ELR (cell line): ENCODE measurements at places on chromosomes 11 and 22.

- no peak for DNase-seq
Observed at GRCh38 chr11:106939157-106939556, 79.1 kb downstream of the GUCY1A2 start.

DNA sequence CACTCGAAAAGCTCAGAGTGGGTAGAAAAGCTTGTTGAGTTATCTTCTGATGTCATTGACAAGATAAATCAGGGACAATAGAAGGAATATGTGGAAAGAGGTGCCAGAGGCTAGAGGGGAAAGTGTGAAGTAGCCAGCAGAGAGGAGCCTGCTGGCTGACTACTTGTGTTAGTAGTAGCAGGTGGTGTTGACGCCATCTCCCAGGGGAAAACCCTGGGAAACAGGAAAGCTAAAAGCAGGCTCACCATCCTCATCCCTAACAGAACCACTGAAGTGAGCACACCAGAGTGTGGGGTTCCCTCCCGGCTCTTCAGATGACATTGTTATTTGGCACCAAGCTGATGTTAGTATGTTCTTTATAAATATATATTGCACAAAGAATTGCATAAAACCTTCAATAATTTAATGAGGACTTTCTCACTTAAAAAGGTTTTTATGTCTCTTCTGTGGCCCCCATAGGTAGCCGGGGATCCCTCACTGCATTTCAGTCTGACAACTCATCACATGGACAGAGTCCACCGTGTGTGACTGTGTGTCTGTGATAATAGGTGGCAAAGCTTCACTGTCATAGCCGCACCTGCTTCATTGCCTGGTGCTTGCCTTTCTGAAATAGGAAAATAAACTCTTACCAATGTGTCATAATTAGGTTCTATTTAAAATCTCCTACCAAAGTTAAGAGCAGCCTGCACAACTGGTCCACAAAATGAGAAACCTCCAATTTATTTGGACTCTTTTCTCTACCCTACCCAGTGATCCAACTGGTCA lies 63.2 kb upstream of the TOP3B start:
- DNase-seq = no peak

GRCh38 chr22:49269371-49269770 lies 558.3 kb downstream of the BRD1 start:
- DNase-seq = no peak

DNA sequence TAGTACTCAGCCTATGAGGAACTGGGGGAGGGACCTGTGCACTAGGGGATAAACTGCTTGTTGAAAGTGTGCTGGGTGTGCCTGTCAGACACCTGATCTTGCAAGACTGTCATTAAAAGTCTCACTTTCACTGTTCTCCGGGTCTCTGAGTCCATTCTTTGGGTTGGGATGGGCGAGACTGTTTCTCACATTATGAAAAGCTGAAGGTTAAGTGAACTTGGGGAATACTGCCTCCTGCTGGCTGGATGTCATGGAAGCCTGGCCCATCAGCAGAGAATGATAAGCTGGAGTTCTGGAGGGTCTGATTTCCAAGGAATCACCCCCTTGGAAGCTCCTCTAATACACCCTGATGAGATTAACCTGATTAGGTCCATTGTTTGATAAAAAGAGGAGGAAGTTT lies 9.0 kb upstream of the VPREB1 start:
- DNase-seq = peak; percentile 15

- DNase-seq = no peak
Observed at GRCh38 chr22:47602732-47603131, 840.3 kb downstream of the TBC1D22A start.

DNA sequence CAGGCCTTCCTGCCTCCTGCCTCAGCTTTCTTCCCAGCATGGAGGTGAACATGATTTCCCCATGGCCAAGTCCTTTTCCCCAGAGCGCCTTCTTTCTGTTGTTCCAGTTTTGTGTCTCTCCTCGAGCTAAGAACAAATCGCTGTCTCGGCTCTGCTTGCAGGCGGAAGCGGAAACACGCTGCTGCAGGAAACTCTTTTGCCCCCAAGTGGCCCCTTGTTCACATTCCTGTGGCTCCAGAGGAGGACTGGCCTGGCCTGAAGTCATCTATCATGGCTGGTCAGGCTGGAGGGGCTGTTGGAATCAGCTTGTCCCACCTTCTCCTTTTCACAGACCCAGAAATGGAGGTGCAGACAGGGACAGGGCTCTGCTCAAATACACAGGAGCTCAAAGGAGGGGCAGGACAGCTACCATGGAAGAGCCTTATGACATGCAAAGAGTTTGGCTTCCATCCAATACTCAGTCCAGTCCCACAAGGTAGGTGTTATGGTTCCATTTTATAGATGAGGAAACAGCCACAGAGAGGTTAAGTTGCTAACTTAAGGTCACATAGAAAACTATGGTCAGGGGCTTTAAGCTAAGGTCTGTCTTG lies 182.2 kb upstream of the SYT13 start:
- no peak for DNase-seq

GRCh38 chr11:71365626-71366025 lies 82.6 kb downstream of the DHCR7 start:
- no peak for DNase-seq

DNA sequence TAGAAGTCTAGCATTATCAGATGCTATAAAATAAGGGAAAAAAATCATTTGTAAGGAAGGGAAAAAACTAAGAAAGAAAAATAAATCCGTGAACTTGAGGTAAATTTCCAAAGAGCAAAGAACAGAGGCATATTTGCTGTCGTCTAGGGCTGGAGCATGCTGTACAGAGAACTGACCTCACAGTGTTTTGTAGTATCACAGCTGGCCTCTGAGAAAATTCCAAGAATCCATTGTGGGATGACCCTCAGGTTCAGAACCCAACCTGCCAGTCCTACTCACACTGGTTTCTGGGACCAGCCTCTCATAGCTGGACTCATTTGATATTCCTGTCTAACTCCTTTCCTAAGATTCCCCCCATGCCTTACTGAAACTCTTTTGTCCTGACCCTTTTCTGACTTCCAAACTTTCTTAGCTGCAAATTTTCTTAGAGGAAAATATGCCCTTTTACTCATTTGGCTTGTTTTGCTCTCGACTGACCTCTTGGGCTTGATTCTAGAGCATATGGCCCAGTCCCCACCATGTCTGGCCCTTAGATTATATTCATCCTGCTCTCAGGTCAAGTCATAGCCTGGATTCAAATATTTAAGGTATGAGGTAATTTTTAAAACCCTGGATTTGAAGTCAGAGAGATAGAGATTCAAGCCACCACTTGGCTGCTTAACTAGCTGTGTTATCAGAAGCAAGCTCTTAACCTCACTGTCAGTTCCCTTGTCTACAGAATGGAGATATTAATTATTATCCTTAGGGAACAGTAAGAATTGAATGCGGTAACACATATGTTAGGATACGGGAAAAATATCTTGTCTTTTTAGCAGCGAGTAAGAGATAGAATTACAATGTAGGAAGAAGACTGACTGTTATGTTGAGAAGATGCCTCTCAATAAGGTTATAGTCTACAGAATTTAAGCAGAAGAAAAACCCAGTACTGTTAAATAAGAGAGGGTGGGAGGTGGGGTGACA lies 89.7 kb upstream of the KCNA4 start:
- DNase-seq = no peak

GRCh38 chr11:100857236-100858005 lies 170.3 kb downstream of the ARHGAP42 start:
- no peak for DNase-seq
